T-helper 9 cell (primary cell): ENCODE measurements at places on chromosomes 2 and 18.
A peak's percentile ranks its signal among the peaks of the same experiment; 100 is the strongest.

- DNase-seq, result peak; percentile 6
Measured at GRCh38 chr2:237475704-237476141, 11.3 kb upstream of the MLPH start.

DNA sequence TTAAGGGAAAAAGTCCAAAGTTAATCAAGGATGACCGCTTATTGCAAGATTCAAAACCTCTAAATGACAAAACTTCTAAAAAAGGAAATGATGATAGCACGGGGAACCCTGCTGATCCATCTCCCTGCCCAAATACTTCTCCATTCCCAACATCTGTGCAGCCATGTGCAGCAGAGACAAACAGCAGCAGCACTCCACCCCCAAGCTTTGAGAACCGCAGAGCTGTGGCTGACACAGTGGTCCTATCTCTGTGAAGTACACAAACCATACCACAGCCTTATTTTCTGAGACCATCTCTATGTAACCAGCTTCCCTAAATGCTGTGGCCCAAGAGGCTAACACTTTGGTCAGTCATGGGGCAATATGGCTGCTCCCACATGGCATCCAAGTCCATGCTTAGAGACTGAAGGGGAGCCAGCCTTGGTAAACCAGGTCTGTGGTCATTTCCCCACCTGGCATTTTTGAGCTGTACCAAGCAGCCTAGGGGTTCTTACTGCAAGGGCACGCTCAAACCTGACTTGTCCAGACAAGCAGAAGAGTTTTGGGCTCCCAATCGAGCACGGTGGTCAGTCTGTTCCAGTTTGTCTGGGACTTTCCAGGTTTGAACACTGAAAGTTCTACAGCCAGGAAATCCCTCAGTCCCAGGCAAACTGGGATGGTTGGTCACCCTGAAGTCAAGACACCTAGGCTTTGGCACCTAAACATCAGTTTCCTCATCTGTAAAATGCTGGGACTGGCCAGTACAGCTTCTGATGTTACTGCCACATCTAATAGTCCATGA, 17.1 kb upstream of the NFE2L2 start:
- no peak for DNase-seq

- no peak for DNase-seq
Measured at GRCh38 chr18:44520981-44521667, 159.6 kb upstream of the SETBP1 start.

DNA sequence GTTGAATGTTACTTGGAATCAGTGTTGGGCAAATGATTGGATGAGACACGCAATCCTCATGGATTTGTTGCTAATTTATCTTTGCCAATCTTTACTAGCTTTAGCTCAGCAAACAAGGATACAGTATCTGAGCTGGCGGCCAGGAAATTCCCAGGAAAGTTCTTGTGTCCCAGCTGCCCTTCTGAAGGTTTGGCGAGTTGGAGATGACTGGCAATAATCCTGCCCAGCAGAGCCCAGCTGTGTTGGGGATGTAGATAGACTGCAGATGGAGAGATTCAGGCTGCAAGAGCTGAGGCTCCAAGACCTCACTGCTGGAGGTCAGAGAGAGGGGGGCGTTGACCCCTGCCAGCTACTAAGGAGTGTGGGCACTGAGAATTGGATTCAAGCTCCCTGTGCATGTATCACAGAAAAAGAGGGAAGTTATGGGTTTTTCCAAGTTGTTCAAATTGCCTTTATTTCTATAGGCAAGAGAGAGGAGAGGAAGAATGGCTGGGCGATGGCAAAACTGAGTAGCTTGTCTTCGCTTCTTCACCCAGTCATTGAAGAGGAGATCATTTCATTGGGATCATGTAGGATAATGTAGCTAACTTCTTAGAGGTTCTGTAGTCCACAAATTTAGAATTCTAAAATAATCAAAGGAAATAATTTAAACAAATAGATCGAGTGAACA, 506.8 kb upstream of the LRATD1 start:
- no peak for DNase-seq

GRCh38 chr18:5142131-5142530, 54.9 kb downstream of the AKAIN1 start:
- DNase-seq, result no peak

GRCh38 chr2:120014226-120014980, 1.5 kb downstream of the EPB41L5 start:
- no peak for DNase-seq

DNA sequence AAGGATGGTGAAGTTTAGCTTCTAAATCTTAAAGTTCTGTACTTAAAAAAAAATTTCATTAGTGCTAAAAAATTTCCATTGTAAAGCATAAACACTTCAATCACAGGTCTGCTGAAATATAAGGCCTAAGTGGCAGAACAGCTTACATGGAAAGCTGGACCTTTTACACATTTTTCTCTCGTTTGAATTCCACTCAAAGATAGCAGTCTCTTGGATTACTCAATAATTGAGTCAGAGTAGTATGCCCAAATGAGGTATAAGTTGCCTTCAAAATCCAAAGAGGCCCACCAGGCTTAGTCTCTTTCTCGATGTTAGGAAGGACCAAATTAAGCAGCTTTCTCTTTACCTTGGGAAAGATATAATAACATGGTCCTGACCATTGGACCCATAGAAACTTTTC, 220.4 kb upstream of the CWC22 start:
- DNase-seq, result no peak

GRCh38 chr2:218648088-218648786, 11.2 kb downstream of the ZNF142 start:
- peak; percentile 18 for DNase-seq

- no peak for DNase-seq
Measured at GRCh38 chr2:17115466-17115865, 402.8 kb downstream of the RAD51AP2 start.

DNA sequence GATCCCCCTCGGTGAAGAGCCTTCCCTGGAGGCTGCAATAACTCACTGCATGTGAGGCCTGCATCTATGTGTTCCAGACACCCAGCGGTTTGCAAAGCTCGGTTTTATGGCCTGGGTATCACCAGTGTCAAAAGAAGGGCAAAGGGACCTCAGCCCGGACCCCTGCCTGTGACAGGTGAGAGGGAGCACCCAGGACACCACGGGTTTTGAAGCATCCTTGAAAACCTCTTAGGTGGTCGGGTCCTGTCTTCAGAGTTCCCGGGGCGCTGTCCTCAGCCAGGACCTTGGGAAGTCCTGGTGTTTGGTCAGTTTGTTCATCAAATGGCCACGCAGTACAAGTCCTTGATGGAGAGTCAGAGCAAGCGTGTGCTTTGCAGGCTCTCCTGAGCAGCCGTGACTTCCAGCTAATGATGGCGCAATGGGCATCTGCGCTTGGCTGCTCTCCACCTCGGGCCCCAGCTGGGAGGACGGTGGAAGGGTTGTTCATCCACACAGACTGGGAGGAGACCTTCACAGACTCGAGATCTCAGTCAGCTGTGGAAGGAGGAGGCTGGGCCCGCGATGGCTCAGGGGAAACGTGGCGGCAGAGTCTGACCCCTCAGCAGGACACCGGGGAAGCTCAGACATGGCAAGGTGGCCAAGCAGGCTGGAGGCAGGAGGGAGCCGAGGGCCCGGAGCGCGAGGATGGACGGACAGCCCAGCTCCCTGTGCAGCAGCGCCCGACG, 113.1 kb upstream of the GPC1 start:
- DNase-seq, result no peak
